ENCODE measurements at places on chromosomes 16 and 17.

- DNase-seq = no peak
Measured at GRCh38 chr16:30755955-30756780, 5.7 kb downstream of the CFAP119 start.

GRCh38 chr17:22463110-22463850 lies 771.0 kb downstream of the KCNJ18 start:
- DNase-seq = no peak

GRCh38 chr16:6633456-6633855 lies 699.2 kb upstream of the RBFOX1 start:
- no peak for DNase-seq

DNA sequence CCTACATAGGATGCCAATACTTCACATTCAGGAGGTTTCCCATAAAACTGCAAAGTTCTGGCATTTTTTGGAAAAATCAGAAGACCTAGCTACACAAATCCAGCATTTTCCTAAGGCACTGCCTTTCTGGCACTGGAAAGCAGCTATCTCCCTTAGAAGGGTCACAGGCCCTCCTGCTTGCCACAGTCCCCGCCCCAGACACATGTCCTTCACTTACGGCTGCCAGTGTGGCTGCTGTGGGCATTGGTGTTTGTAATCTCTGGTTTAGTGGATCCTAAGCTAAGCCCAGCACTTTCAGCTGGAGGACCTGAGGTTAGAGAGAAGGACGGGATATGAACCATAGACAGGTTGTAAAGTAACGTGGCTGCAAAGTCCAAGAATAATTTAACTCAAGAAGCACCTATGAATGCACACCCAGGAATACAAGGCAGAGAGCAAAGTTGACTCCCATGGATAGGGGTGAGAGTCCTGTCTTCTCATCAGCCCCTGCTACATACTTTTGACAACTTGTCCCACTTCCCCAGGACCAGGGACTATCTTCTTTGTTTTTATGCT lies 100.0 kb downstream of the XYLT1 start:
- no peak for DNase-seq

DNA sequence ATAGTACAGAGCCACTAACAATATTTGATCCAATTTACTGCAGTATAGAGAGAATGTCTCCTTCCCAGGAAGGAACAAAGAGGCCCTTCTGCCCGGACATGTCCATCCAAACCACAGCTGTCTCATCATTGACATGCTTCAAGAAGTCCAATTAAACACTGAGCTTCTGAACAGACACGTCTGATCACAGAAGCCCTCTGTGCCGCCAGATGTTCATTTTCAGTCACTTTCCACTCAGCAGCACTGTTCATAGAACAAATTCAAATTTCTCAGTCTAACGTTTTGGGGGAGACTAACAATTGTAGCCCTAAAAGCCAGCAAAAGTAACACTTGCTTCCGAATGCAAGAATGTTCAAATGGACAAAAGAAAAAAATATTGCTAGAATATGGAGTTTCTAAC lies 15.3 kb downstream of the ZC3H7A start:
- DNase-seq = no peak

DNA sequence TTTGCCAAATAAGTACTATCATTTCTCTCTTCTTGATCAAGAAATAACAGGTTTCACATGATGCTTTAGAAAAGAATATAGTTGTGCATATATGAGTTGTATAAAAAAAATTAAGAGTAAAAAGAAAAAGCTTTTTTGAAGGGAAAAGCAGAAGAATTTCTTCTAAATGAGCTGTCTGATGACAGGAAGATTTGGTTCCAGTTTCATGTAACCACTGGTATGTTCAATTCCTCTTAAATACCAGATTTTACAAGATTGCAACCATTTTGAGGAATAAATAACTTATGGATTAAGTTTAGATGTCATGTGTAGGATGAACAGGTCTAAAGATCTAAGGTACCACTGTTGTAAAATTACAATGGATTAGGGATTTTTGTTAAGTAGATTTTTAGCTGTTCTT lies 45.0 kb downstream of the VMP1 start:
- DNase-seq = no peak

GRCh38 chr16:64919929-64920607 lies 201.8 kb downstream of the CDH11 start:
- no peak for DNase-seq

- DNase-seq = no peak
Measured at GRCh38 chr17:41906465-41907184, 12.1 kb downstream of the ACLY start.

- no peak for DNase-seq
Measured at GRCh38 chr17:83061586-83061985, 17.8 kb upstream of the METRNL start.

DNA sequence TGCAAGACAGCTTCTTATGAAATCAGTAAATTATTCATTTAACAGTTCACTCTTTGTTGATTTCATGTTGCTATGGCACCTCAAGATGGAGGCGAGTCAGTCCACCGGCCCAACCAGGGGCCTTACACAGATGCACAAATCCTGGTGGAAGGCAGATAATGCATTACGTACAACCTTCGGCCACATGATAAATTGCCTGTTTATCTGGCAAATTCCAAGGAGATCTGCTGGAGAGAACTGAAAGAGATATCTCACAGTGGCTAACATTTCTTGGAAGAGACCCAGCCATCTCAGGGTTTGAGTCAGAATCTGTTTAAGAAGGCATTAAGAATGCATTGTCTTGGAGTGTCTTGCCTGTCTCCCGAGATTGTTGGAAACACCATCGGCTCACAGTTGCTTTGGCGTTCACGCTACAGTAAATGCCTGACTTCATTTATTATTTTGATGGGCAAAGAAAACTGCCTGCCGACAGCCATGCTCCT lies 225.6 kb downstream of the MSI2 start:
- DNase-seq = no peak

- no peak for DNase-seq
Measured at GRCh38 chr16:50340578-50340977, 28.2 kb downstream of the BRD7 start.

DNA sequence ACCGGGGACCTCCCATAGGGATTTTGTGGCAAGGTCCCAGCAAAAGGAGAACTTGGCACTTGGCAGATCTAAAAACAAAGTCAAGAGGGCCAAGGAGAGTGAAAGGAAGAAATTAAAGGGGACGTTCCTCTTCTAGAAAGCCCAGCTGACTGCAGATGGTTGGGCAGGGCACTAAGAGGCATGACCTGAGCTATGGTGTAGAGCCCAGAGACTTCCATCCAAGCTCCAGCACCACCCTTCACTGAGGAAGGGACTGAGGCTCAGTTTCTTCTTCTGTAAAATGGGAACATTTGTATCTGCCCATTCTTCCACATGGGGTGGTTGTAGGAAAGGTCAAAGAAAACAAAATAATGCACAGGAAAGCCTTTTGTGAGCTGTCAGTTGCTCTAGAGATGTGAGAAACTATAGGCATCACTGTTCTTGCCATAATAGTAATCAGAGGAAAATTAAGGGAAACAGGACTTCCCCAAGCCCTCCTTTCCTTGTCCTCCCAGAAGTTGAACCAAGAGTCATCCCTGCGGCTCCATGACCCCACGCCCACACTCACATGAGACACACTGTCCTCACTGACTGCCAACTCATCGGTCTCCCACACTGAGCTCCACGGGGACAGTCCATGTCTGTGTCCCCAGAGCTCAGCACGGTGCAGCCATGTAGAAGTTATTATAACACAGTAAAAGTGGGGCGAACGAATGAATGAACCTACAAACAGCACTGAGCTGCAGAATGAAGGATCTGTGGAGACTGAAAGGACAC lies 10.4 kb downstream of the CD300LF start:
- no peak for DNase-seq

- DNase-seq = no peak
Measured at GRCh38 chr16:58127634-58128033, 1.5 kb downstream of the CFAP20 start.

- no peak for DNase-seq
Measured at GRCh38 chr17:81404558-81405165, 9.4 kb downstream of the BAHCC1 start.

- DNase-seq = no peak
Measured at GRCh38 chr16:20853143-20853542, 46.8 kb downstream of the REXO5 start.

GRCh38 chr17:81509972-81510784 lies 2.4 kb downstream of the ACTG1 start:
- DNase-seq = no peak

DNA sequence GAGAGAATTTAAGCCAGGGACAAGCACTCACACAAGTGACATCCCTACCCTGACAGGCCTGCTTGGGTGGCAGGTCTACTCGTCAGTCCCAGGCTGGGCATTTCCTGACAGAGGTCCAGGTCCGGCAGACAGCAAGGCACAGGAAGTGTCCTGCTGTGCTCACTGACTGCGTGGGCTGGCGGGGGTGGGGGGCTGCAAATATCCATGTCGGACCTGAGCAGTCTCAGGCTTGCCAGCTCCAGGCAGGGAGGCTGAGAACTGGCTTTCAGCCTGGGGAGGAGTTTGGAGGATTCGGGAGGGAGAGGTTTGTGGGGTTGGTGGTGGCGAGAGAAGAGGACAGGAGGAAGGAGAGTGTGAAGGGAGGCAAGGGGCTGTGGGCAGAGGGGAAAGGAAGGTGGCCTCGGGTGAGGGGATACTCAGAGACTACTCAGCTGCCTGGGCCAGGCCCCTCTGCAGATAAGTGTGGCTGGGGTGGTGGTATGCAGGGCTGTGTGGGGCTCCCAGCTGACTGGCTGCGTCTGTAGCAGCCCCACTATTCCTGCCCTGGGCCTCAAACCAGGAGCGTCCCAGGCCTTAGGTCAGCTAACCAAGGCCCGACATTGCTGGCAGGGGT lies 7.8 kb downstream of the HIC1 start:
- no peak for DNase-seq

- no peak for DNase-seq
Measured at GRCh38 chr17:4827399-4827798, 5.7 kb upstream of the MINK1 start.

- no peak for DNase-seq
Measured at GRCh38 chr16:56608876-56609462, 585 bp downstream of the MT2A start.

DNA sequence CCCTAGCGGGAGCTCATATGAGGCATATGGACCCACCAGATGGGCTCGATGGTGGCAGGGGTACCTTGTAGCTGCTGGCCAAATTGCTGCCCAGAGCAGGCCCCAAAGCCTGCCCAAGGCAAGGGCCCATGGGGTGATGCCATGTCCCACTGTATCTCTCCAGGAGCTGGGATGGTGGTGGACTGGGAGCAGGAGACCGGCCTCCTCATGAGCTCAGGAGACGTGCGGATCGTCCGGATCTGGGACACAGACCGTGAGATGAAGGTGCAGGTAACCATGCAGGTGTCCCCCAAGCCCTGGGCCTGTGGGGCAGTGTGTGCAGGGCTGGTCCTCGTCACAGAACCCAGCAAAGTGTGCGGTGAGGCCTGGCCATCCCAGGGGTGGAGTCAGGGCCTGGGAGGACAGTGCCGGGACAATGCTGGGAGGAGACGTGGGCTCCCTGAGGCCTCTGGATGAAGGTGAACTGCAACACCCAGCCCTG lies 34.1 kb upstream of the CHMP6 start:
- DNase-seq = no peak

- no peak for DNase-seq
Measured at GRCh38 chr17:73223626-73224230, 30.9 kb downstream of the COG1 start.

DNA sequence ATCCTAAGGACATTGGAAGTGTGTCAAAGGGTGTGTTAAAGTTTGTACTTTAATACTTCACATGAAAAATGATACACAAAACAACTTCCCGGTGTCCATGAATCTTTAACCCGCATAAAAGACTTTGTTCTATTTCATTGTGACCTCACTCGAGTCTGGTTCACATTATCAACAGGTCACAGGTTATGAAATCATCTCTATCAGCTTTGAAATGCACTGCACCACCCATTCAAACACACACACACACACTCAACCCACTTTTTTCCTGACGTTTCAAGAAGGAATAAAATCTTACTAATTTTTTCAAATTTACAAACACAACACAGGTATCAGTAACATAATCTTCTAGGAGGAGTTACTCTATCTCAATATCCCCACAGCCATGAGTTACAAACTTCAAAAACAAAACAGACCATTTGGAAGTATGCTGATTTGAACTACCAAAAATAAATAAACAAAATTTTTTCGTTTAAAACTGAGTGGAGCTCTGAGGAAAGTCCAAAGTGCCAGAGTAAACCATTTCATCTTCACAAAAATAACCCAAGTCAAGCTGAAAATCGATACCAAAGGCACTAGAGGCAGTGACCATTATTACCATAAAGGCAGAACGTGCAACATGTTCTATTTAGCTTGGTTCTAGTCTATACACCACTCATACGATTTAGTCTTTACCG lies 2.7 kb downstream of the ACOX1 start:
- DNase-seq = no peak

- DNase-seq = no peak
Measured at GRCh38 chr17:74163836-74164235, 39.6 kb upstream of the RPL38 start.

- no peak for DNase-seq
Measured at GRCh38 chr17:38786372-38786771, 13.0 kb downstream of the PIP4K2B start.

DNA sequence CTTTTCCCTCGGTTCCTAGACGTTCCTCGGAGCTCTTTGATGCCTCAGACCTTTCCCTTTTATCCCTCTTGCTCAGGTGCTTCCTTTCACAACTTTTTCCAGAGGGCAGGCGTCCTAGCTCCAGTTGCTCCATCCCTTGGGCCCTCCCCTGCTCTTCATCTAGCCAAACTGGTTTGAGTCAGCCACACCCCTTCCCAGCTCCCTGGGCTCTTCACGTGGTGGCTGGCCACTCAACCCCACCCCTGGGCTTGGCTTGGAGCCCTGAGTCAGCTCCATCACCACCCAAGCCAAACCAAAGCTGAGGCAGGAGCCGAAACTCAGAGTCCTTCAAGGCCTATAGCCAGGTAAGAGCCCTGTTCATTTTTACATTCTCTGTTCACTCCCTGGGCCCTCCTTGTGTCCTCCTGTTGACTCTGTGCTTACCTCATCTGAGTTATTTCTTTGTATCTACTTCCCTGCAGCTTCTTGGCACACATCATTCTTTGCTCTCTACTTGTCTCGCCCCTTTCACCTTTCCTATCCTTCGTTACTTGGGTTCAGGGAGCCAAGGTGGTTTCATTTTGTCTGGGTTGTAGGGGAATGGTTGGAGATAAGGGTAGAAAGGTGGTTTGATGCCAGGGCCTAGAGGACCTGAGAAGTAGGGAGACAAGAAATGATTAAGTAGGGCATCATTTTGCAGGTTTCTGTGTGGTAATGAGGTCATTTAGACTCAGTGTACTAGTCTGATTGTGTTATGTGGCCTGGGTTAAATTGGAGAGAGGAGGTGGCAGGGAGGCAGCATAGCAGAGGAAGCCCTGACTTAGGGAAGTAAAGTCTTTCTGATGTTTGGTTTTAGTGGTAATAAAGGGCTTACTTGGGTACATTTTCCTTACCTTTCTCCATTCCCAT lies 7.6 kb upstream of the PHKG2 start:
- DNase-seq = peak; percentile 72

DNA sequence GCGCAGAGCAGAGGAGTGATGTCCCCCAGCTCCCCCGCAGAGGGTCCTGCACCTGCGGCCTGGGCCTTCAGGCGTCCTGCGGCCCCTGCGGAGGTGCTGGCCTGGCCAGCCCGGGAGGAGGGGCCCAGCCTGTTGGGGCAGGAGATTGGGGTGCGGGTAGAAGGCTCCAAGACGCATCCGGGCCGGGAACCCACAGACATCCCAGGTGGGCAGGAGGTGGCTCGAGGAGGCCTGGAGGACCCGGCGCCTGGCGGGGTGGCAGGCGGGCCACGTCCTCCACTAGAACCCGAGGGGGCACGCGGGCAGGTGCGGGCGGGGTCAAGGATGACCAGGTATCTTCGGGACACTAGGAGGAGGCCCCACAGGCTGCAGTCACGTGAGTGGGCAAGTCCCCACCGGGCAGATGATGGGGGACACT lies 647 bp upstream of the SECTM1 start:
- no peak for DNase-seq
